ENCODE measurements at places on chromosomes 2 and 18.

- DNase-seq, result peak; percentile 29
These were observed 1.7 kb upstream of the DPP4 start for GRCh38 chr2:162075689-162076132.

GRCh38 chr2:145090841-145091761, 571.2 kb upstream of the ZEB2 start:
- peak; percentile 45 for DNase-seq

DNA sequence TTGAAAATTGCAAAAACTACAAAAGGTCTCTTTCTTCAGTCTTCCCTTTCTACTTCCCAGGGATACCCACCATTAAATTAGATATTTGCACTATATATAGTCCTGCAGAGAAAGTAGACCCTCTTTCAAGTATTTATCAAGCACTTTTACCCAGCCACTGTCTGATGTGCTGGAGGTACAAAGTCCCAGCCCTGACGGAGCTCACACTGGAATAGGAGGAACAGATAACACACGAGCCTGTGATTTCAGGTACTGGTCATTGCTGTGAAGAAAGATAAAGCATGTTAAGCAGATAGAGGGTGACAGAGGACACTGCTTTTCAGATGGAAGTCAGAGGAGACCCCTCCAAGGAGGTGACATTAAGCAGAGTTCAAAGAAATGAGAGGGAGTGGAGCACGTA, 19.6 kb downstream of the SEC11C start:
- DNase-seq, result no peak

GRCh38 chr2:27901234-27901633, 10.7 kb downstream of the BABAM2 start:
- peak; percentile 81 for DNase-seq

- DNase-seq, result no peak
These were observed 151.9 kb downstream of the WDR7 start for GRCh38 chr18:56803051-56803450.

DNA sequence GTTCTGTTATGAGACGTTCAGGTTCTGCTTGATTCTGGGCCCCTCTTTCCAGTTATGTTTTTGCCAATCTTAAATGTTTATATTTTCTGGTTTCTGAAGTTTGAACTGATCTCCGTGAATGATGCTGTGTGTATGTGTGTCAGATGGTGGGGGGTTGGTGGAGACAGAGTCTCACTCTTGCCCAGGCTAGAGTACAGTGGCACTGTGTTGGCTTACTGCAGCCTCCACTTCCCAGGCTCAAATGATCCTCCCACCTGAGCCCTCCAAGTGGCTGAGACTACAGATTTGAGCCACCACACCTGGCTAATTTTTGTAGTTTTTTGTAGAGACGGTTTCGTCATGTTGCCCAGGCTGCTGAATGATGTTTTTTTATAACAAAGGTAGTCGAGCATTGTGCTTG, 45.9 kb downstream of the PSMD14 start:
- no peak for DNase-seq

GRCh38 chr2:61626827-61627226, 88.7 kb upstream of the XPO1 start:
- DNase-seq, result no peak

GRCh38 chr2:120763508-120763907, 27.8 kb downstream of the GLI2 start:
- no peak for DNase-seq

DNA sequence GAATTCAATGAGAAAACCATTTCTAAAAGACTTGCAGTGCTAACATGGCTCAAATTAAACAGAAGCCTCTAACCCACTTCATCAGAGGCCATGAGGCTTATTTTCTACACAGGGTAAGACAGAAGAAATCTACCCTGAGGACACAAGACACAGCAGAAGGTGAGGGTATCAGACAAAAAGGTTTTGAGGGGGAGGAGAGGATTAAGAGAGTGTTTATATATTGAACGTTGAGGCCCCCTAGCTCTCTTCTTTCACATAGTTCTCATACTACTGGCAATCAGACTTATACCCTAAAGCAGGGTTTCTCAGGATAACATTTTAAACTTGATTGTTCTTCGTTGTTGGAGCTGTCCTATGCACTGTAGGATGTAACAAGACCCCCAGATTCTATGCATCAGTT, 21.4 kb downstream of the ORC4 start:
- DNase-seq, result no peak

- no peak for DNase-seq
These were observed 138.3 kb upstream of the CYP1B1 start for GRCh38 chr2:38214209-38214717.

- DNase-seq, result no peak
These were observed 389.0 kb upstream of the ETAA1 start for GRCh38 chr2:67008155-67008554.

DNA sequence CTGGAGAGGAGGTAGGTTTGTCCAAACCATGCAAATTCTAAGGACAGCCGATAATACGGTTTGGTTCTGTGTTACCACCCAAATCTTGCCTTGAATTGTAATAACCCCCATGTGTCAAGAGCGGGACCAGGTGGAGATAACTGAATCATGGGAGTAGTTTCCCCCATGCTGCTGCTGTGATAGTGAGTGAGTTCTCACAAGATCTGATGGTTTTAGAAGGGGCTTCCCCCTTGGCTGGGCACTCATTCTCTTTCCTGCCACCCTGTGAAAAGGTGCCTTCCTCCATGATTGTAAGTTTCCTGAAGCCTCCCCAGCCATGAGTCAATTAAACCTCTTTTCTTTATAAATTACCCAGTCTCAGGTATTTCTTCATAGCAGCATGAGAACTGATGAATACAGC, 295.2 kb downstream of the NBAS start:
- no peak for DNase-seq

GRCh38 chr2:230642966-230643365, 69.7 kb upstream of the CAB39 start:
- no peak for DNase-seq

DNA sequence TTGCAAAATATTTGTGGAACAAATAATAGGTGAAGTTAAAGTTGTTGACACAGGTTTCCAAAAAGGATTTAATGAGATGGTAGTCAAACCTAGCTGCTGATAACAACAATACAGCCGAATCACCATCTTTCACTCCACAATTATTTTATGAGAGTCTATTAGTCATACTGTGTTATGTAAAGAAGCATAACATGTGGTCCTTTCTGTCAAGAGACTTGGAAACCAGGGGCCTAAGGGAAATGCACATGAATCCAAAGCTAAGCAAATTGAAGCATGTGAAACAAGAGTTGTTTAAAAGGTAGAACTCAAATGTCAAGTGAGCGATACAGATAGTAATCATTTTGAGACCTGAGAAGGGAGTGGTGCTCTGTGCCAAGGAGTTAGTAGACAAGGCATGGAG, 16.0 kb downstream of the CD28 start:
- DNase-seq, result no peak

DNA sequence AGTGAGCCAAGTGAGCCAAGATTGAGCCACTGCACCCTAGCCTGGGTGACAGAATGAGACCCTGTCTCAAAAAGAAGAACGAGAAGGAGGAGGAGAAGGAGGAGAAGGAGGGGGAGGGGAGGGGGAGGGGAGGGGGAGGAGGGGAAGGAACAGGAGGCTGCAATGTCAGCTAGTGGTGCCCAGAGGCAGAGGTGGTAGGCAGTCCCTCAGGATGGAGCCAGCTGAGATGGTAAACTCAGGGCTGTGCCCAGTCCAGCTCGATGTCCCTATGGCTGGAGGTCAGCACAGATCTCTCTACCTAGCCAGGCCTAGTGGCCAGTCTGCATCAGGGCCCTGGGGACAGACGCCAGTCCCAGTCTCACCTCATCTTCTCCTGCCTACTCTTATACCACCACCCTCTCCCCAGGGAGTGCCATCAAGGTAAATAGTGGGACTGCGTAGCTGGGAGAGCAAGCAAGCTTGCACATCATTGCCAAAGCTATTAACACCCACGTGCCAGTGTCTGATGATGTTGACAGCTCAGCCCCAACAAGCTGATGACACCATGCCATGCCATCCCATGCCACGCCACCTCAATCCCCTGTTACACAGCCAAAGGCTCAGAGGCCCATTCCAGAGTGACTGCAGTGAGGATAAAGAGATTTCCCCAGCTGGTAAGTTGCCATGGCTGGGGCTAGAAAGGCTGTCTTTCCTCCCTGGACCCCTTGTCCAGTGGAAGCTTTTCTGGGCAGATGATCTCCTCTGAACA, 7.6 kb upstream of the PLB1 start:
- DNase-seq, result peak; percentile 77

GRCh38 chr2:53880756-53881155, 21.0 kb upstream of the GPR75 start:
- DNase-seq, result no peak

DNA sequence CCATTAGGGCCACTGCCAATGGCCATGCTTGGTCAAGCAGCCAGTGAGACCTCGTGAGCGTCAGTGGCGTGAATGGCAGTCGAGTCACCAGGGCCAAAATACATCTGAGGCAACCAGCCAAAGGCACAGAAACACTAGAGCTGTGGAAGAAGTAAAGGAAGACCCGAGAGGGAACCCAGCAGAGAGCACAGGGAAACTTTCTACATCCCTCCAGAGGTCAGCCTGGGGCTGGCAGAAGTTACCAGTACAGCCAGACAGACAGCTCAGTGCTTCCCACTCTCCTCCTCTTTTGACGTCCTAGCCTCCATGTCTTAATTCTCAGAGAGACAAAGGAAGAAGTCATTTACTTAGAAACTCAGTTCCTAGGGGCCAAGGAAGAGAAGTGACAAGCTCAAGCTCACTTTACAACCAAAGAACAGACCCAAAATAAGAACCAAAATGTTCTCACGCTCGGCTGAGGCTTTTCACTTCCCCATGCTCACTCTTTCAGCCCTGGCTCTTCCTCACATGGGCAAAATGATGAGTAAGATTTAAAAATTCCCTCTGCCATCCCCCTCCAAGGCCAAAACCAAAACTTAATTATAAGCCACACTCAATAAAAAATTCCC, 8.7 kb downstream of the CYRIA start:
- peak; percentile 87 for DNase-seq

GRCh38 chr18:5073026-5073944, 123.8 kb downstream of the AKAIN1 start:
- DNase-seq, result no peak

DNA sequence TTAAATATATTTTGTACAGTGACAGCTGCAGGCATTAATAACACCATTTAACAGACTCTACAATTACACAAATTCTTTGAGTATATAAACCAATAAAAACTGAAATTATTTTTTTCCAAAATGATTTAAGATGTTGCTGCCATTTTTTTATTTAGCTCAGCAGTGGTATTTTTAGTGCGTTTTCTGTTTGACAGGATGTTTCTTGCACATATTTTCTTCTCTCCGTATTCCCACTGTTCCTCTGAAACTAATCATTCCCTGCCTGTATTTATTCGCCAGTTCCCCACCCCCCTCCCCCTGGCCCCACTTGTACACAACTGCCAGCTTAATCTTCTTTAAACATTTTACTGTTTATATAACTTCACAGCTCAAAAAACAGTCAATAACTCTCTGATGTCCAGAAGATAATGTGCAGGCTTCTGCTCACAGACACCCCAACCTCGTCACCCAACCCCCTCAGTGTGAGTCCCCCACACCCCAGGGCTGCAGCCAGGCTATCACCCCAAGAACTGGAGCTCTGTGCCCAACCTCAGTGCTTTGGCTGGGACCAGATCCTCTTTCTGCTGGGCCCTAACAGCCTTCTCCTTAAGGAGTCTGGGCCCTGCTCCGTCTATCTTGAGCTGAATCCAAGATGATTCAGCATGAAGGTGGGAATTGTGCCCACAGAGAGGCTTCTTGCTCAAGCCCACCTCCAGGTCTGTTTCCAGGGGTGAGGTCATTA, 41.6 kb upstream of the MAP4K4 start:
- DNase-seq, result no peak

GRCh38 chr18:74163019-74163660, 14.8 kb downstream of the TIMM21 start:
- DNase-seq, result peak; percentile 55

GRCh38 chr18:74963820-74964446, 245.0 kb downstream of the PTGR3 start:
- DNase-seq, result peak; percentile 68

GRCh38 chr2:156423674-156424282, 12.4 kb upstream of the GPD2 start:
- no peak for DNase-seq

DNA sequence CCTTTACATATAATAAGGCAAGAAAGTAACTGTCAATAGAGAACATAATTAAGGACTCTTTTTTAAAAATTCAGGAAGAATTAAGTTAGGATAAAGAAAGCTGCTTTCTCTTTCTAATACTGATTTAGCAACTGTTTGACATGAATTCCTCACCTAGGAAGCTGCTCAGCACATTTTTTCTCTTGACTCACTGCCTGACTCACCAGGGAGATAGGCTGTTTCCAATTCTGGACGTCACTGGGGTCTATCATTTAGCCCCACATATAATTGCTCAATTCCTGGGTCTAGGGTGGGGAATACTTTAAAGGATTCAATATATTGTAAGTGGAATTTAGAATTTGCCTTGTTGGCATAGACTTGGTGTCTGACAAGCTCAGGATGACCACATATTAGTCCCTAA, 50.8 kb upstream of the UGP2 start:
- peak; percentile 77 for DNase-seq

DNA sequence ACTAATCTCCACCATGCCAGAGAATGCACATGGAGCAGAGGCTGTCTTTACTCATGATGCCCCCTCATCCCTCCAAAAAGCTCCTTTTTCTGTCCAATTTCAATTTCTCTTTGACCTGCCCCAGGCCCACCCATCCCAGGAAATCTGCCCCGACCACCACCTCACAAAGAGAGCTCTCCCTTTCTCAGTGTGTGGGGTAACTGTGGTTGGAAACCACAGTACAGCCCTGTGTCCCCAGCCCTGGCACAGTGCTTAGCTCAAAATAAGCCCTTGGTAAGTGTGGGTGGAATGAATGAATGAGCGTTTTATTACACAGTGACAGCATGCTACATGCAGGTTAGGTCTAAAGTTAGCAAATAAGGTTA, 43.7 kb upstream of the CAB39 start:
- no peak for DNase-seq

DNA sequence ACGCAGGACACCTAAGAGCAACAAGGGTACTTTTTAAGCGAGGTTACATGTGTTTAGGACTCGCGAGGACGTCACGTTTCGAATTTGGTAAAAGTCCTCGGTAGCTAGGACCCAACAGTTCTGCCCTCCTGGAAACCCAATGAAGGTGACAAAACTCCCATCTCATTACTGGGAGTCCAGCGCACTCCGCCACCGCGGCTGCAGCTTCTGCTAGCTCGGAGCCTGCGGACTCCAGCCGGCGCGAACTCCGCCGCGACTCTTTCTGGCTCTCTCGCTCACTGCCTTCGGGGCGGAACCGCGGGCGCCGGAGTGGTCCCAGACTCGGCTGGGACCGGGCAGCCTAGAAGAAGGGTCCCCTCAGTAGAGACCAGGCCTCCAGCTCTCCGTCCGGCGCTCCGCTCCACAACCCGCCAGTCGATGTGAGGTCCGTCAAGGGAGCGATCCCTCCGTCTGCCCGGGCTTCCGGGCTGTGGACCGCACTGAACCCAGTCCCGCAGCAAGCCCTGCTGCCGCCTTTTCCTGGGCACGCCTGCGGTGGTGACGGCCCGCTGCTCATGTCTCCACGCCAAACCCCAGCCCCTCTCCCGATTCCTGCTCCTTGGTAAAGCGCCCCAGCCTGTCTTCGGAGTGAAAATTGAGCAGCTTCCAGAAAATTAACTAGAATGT, 3.0 kb upstream of the OSR1 start:
- peak; percentile 16 for DNase-seq

GRCh38 chr2:159904127-159904958, 106.3 kb upstream of the CD302 start:
- DNase-seq, result peak; percentile 75

All from inflammatory macrophage treated with lipopolysaccharide for 1 hour (primary cell).